Hematopoietic multipotent progenitor cell treated with erythropoietin and hydrocortisone succinate and interleukin-3 and kit ligand, for 6 days (in vitro differentiated cells): ENCODE measurements at places on chromosomes 1 and 21.

- no peak for DNase-seq
Observed at GRCh38 chr1:27627061-27627460, 7.9 kb downstream of the FGR start.

DNA sequence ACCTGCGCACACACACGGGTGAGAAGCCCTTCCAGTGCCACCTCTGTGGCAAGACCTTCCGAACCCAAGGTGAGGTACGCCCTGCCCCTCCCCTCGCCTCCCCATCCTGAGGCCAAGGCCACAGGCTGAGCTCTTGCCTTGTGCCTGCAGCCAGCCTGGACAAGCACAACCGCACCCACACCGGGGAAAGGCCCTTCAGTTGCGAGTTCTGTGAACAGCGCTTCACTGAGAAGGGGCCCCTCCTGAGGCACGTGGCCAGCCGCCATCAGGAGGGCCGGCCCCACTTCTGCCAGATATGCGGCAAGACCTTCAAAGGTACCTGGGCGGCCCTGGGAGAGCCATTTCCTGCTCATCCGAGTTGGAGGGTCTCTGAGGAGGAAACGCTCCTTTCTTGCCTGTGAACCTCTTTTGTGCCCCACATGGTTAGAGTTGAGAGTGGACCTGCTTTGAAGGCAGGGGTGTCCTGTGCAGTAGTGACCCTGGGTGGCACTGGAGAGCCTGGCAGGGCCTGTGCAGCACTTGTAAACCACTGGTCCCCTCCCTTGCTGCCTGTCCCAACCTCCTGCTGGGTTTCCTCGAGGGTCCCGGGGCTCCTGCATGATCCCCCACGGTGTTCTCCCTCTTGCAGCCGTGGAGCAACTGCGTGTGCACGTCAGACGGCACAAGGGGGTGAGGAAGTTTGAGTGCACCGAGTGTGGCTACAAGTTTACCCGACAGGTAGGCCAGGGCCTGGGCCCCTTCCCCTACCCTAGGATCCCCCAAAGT lies 8.5 kb downstream of the ZBTB48 start:
- DNase-seq = no peak

DNA sequence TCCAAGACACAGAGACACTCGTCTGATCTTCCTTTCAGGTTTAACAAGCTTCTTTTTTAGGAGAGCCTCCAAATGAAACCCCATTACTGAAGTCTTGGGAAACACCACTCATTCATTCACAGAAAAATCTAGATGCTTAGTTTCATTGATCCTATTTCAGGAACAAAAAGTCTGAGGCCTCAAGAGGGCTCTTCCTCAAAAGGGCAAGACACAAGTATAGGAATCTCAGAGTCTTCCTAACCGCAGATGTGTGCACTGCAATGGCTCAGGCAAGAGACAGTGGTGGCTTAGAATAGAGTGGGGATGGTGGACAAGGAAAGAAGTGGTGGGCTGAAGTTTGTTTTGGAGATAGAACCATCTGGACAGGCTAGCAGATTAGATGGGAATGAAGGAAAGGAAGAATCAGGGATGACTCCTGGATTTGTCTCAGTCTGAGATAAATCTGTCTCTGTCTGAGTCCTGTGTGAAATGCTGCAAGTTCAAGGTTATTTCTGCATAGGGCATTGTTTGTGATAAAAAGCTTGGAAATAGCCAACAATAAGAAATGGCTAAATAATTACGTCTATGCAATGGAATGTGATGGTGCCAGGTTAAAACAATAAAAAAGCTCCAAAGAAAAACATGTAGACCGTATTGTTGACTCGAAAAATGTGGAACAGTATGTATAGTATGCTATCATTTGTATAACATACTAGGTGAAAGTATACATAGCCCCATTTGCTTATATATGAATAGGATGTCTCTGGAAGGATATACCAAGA lies 8.9 kb upstream of the CTSE start:
- no peak for DNase-seq

GRCh38 chr1:22731924-22732720 lies 21.5 kb downstream of the EPHB2 start:
- DNase-seq = no peak

DNA sequence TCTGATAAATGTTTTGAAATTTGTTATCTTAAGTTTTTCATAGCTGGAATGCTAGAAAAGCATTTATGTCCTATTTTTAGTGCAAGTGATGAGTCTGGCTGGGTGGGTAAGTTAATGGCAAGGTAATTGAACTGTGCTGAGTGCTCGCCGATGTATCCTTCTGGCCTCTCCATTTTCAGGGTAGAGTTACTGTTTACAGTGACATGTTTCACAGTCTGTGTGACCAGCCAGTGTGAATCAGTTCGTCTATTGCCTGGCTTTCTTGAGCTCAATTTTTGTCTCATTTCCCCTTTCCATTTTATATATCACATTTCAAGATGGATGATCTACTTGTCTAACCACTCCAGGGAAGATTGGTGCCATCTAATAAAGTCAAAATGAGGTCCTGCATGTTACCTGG lies 44.1 kb downstream of the ITSN1 start:
- DNase-seq = no peak

GRCh38 chr1:155909894-155910293 lies 1.3 kb downstream of the RIT1 start:
- peak; percentile 73 for DNase-seq

GRCh38 chr1:63710308-63710707 lies 63.5 kb upstream of the ROR1 start:
- DNase-seq = no peak

DNA sequence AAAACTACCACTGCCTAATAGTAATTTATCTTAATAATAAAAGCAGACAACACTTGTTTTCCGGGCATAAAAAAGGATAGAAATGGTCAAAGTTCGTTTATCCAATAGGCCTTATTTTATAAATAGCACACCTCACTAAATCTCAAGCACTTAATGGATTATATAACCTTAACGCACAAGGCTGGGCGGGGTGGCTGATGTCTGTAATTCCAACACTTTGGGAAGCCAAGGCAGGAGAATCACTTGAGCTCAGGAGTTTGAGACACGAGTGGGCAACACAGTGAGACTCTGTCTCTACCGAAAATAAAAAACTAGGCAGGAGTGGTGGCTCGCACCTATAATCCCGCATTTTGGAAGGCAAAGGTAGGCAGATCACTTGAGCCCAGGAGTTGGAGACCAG lies 12.4 kb downstream of the EIF4G3 start:
- no peak for DNase-seq

GRCh38 chr1:114979278-114979891 lies 50.2 kb upstream of the TSHB start:
- peak; percentile 80 for DNase-seq

DNA sequence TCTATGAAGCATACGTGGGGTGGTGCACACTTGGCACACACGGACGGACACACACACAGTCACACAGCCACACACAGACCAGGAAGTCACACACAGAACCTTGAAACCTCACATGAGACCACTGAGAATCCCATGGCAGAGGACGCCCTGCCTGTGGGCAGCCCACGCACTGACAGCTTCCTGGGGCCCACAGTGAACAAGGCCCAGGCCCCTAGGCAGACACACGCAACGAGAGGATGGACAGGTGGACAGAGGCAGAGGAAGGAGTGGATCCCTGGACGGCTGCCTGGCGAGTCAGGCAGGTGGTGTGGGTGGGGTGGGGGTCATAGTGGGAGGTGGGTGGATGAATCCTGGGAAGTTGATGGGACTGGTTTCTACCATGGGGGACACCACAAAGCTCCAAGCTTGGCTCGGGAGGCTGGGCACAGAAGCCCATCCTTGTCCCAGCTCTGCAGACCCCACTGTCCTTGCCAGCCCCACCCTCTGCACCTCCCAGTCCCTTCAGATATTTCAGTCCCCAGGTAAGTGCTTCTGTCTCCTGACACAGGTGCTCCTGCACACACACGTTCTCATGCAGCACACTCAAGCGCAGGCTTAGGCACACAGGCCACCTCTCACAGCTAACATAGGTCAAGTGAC lies 49.1 kb downstream of the WNT9A start:
- DNase-seq = no peak

DNA sequence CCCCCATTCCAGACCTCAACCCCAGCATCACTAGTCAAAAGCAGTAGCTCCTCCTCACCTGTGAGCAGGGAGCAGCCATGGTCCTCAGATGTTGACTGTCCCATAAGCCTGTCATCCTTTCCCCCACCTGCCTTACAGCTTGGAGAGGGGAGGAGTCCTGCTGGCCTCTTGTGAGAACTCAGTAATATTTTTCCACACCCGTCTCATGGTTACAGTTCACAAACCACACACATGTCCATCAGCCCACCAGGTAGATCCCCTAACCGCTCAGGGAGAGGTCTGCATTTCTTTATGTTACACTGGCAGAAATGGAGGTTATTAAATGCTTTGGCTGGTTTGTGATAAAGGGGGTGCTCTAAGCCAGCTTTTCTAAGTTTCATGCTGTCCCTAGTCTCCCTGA lies 26.3 kb upstream of the POU3F1 start:
- DNase-seq = no peak

- no peak for DNase-seq
Observed at GRCh38 chr1:159030877-159031447, 21.3 kb downstream of the IFI16 start.

- DNase-seq = no peak
Observed at GRCh38 chr1:221801251-221801661, 59.4 kb upstream of the DUSP10 start.

DNA sequence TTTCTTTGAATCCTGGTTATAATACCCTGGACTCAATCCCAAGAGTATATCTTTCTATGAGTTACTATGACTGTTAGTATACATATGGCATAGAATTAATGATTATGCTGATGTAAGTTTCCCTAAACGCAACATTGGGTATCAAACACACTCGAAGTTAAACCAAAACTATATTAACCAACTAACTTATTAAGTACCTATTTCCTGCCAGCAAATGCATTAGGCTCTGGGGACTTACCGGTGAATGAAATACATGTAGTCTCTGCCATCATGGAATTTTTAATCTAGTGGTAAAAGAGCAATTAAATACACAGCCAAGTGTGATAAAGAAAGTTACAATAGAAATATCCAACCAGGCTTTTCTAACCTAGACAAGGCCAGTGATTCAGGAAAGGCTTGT lies 193.6 kb upstream of the ADGRL2 start:
- DNase-seq = no peak

DNA sequence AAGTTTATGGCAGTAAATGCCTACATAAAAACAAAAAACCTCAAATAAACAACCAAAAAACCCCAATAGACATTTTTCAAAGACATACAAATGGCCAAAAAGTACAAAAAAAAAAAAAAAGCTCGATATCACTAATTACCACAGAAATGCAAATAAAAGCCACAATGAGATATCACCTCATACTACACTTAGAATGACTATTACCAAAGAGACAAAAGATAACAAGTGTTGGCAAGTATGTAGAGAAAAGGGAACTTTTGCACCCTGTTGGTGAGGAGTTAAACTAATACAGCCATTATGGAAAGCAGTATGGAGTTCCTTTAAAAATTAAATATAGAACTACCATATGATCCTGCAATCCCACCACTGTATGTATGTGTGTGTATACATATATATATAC lies 21.1 kb downstream of the SLC25A24 start:
- peak; percentile 51 for DNase-seq

GRCh38 chr1:248923352-248924338 lies 17.6 kb downstream of the PGBD2 start:
- DNase-seq = no peak
